Activated naive CD4-positive, alpha-beta T cell treated with Interleukin-2 at 50 U/mL for 16 hours (primary cell): ENCODE measurements at places on chromosomes 1 and 21.

- DNase-seq = no peak
Measured at GRCh38 chr1:177281901-177282300, 111.1 kb downstream of the BRINP2 start.

- no peak for DNase-seq
Measured at GRCh38 chr1:15958111-15958510, 17.8 kb downstream of the ZBTB17 start.

GRCh38 chr1:202270871-202271326, 70.8 kb downstream of the UBE2T start:
- no peak for DNase-seq

DNA sequence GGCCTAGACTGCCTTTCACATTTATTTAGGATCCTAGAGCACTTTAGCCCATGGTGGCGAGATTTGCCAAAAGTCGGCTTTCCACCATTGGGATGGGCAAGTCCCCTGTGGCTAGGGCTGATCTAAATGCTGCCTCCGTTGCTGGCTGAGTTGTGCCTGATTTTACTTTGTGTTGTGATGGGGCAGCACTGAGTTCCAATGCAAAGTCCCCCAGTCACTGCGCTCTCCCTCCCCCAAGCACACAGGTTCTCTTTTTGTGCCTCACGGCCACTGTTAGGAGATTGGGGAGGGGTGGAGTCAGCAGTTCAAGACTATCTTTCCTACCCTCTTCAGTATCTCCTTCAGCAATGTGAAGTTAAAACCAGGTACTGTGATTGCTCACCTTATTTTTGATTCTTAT, 66.7 kb upstream of the COX20 start:
- DNase-seq = no peak

GRCh38 chr1:217526636-217527035, 104.3 kb downstream of the GPATCH2 start:
- no peak for DNase-seq

DNA sequence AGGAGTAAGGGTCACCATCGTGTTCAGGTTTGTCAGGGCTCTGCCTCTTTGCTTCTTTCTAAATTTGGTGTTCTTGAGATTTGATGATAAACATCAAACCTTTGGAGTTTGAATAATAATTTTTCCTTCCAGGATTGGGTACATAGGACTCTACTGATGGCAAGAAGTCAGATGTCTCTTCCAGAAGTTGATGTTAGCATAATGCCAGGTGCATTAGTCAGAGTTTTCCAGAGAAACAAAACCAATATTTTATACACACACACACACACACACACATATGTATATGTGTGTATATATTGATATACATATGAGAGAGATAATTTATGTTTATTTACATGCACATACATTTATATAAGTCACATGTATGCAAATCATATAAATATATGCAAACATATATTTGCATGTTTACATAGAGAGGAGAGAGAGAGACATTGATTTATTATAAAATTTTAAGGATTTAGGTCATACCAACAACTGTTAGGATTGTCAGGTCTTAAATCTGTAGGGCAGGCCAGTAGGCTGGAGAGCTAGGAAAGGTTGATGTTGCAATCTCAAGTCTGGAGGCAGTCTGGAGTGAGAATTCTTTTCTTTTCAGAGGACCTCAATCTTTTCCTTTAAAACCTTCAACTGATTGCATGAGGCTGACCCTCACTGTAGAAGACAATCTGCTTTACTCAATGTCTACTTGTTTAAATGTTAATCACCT, 199.2 kb downstream of the HLX start:
- no peak for DNase-seq

DNA sequence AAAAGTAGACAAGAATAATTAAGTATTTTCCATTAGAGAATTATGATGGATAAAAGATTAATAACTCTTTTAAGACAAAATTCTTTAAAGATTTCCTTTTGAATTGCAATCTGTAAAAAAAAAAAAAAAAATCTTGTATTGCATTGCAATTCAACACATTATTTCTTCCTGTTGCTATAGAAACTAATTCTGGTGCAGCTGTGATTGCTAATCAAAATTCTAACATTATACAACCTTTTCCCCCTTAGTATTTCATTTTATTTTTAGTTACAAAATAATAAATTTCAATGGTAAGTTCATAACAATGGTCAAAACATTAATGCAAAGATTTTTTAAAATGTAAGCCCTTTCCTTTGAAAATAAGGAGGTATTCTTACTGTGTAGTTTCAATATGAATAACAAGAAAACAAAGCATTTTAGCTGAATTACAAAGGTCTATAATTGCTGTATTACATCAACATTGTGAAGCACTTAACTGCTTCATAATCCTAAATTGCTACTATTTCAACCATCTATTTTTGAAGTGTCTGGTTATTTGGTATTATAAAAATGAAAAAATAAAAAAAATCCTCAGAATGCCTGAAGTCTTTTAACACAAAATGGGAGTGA, 135.0 kb downstream of the SYT14 start:
- DNase-seq = no peak

- DNase-seq = no peak
Measured at GRCh38 chr1:224736619-224737352, 120.7 kb downstream of the CNIH3 start.

GRCh38 chr1:24085546-24085945, 26.4 kb downstream of the MYOM3 start:
- DNase-seq = no peak

DNA sequence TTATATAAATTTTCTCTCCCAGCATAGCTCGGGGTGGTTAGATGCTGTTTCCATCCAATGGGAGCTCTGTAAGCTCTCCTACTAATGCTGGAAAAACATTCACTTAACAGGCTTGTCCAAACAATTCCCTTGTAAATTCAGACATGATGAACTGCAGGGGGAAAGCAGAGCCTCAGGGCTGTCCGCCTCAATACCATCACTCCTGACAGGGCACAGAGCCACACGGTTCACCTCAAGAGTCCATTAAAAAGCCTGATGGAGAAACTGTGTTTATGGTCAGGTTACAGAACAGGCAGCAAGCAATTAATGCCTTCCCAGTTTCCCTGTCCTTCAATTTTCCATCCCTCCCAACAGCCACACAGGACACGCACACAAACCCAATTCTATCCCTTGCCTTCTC, 171.0 kb downstream of the BRINP2 start:
- DNase-seq = no peak

- no peak for DNase-seq
Measured at GRCh38 chr21:28437061-28437460, 555.6 kb downstream of the LTN1 start.

- no peak for DNase-seq
Measured at GRCh38 chr21:28752131-28752530, 240.5 kb downstream of the LTN1 start.

GRCh38 chr1:50853325-50853724, 106.7 kb downstream of the FAF1 start:
- DNase-seq = no peak

GRCh38 chr1:17308593-17308992, 596 bp downstream of the PADI4 start:
- DNase-seq = no peak

DNA sequence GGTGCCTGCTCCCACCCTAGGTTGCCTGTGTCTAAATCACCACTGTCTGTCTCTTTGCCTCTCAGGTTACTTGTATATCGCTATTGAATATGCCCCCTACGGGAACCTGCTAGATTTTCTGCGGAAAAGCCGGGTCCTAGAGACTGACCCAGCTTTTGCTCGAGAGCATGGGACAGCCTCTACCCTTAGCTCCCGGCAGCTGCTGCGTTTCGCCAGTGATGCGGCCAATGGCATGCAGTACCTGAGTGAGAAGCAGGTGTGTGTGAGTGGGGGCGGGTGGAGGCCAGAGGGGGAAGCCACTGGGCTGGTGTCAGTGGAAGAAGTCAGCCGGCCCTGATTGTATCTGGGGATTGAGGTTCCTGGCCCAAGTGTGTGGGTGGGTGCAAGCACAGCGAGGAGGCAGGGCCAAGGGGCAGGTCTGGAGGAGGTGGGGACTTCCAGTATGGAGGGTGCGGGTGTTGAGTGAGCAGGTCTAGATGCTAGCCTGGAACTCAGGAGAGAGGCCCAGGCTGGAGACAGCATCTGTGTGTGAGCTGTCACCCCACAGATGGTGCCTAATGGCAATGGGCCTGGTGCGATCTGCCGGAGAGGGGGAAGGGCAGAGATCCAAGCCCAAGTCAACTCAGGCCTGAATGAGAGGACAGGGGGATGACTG, 17.2 kb downstream of the TIE1 start:
- no peak for DNase-seq

DNA sequence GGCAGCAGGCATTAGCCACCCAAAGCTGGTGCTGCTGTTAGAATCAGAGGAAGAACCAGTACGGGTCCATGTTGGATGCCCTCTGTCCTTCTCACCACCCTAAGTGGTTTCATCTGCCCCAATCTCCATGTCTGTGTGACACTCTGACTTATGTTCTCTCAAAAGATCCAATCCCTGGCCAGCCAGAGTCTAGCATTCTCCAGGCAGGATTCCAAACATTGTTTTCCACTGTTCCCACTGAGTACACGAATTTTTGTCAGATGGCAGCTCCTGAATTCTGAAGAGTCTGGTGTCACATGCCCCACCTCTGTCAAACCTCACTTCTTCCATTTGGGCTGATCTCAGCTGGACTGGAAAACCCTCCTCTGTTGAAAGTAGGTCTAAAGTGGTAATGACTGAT, 166.0 kb downstream of the DISC1 start:
- no peak for DNase-seq

DNA sequence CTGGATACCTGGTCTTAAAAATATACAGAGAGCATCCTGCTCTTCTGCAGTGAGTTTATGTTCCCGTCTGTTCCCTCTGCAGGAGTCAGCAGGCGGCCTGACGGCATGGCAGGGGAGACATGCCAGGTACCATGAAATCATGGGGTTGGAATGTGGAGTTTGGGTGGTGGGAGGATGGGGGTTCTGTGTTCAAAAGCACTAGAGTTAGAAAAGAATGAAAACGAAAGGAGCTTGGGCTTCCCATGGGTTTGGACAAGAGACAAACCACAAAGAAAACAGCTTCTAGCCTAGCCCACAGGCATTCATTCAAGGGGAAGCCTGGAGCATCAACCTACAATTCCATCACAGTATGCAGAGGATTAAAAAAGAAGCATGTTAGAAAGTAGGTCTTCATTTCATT, 59.9 kb downstream of the WARS2 start:
- no peak for DNase-seq

- DNase-seq = no peak
Measured at GRCh38 chr1:61406467-61406866, 318.5 kb downstream of the TM2D1 start.

GRCh38 chr21:36915014-36915695, 51.3 kb downstream of the HLCS start:
- no peak for DNase-seq
